Astrocyte (in vitro differentiated cells and primary cell): ENCODE measurements at places on chromosomes 7 and 10.

GRCh38 chr7:21911341-21911875 is 34.3 kb downstream of the CDCA7L start:
- no peak overlapping the region for H3K4me3 ChIP-seq
- DNase-seq: peak; percentile 67
- H3K27ac ChIP-seq: no peak overlapping the region
- no peaks in the 10 kb centered on the region for H3K4me1 ChIP-seq

DNA sequence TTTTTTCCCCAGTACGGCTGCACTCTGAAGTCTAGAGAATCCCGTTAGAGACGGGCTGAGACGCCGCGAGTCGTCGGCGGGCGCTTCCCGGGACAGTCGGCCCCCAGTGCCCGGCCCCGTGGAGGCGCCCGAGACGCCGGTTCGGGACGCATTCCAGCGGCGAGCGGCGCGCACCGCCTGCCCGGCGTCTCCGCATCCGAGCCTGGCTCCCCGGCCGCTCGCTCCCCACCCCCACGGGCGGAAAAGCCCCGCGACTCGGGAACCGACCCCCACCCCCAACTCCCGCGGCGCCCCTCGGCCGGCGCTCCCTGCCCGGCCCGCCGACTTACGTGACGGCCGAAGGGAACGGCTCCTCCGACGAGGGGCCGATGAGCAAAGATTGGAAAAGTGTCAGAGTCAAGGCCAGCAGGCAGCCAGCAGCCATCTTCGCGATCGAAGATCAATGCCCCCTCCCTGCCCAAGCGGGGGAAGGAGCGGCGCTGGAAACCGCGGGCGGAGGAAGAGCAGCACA is 486 bp downstream of the CACNA2D1 start:
- no peak for DNase-seq
- H3K4me1 ChIP-seq: peaks cover 11% of the 10 kb centered on the region
- no peaks in the 10 kb centered on the region for H3K27me3 ChIP-seq
- peak overlapping the region; percentile 83 for H3K27ac ChIP-seq

DNA sequence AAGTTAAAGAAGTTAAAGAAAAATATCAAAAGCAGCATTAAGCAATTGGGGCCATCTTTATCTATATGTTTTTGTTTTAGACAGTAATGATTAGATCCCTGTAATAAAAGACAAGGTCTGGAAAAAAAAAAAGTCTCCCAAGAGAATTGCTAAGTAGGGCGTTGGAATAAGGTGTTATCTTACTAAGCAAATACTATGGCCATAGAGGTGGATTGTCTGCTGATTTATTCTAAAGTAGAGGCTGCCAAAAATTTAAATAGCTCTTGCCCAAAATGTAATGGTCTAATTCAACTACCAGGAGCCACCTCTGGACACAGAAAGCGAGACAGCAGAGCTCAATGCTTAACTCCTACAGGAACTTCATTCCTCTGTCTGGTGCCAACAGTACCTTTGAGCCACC is 71.6 kb downstream of the HERPUD2 start:
- no peak overlapping the region for H3K4me3 ChIP-seq
- H3K4me1 ChIP-seq: no peaks in the 10 kb centered on the region
- H3K27me3 ChIP-seq: no peaks in the 10 kb centered on the region

DNA sequence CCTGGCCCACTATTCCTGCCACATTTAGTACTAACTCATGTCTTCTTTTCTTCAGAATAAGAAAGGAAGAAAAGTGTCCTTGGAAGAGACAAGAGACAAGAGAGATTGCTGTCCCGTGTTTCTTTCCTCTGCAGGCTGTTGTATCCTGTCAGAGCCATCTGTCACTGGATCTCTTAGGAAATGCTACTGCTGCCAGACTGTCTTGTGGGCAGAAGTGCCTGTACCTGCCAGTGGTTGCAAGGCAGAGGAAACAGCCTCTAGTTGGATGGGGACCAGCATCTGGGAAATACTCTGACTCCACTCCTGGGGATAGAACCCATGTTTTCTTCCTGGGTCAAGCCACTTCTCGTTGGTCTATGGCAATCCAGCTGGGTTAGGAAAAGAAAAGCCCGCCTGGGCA is 16.7 kb upstream of the MAP3K8 start:
- DNase-seq: no peak
- no peaks in the 10 kb centered on the region for H3K27me3 ChIP-seq
- no peaks in the 10 kb centered on the region for H3K36me3 ChIP-seq

GRCh38 chr7:45874408-45875131 is 1.7 kb upstream of the CCDC201 start:
- H3K27me3 ChIP-seq: no peaks in the 10 kb centered on the region
- peak overlapping the region; percentile 64 for H3K27ac ChIP-seq
- H3K4me3 ChIP-seq: no peak overlapping the region
- H3K36me3 ChIP-seq: no peaks in the 10 kb centered on the region
- H3K4me1 ChIP-seq: peaks cover 11% of the 10 kb centered on the region

GRCh38 chr7:138512092-138512858 is 52.2 kb downstream of the TRIM24 start:
- peaks cover 3% of the 10 kb centered on the region for H3K36me3 ChIP-seq
- no peak overlapping the region for H3K4me3 ChIP-seq
- no peaks in the 10 kb centered on the region for H3K4me1 ChIP-seq
- no peak for DNase-seq
- H3K27ac ChIP-seq: no peak overlapping the region

- DNase-seq: no peak
- H3K27me3 ChIP-seq: no peaks in the 10 kb centered on the region
- H3K36me3 ChIP-seq: no peaks in the 10 kb centered on the region
- no peak overlapping the region for H3K4me3 ChIP-seq
Measured at GRCh38 chr10:73900064-73900463, 10.9 kb upstream of the PLAU start.

- peaks cover 8% of the 10 kb centered on the region for H3K27me3 ChIP-seq
- DNase-seq: no peak
- H3K4me3 ChIP-seq: no peak overlapping the region
- H3K27ac ChIP-seq: no peak overlapping the region
- peaks cover 8% of the 10 kb centered on the region for H3K4me1 ChIP-seq
Measured at GRCh38 chr10:75764974-75765788, 333.8 kb downstream of the LRMDA start.

DNA sequence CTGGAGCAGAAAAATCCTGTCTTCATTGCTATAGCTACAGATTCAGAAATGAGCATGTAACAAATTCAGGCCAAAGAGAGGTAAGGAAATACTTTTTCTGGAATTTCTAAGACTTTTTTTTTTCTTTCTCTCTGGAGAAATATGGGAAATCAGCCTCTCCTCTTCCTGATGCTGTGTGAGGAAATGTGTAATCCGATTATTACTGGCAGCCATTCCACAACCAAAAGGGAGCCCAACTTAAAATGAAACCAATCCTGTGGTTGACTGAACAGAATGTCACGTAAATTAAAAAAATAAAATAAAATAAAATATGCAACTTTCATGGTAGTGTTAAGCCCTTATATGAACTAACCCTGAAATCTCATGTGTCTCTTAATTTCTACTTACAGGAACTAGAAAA is 10.7 kb upstream of the POT1 start:
- no peaks in the 10 kb centered on the region for H3K4me1 ChIP-seq
- no peak overlapping the region for H3K4me3 ChIP-seq
- H3K27ac ChIP-seq: no peak overlapping the region
- DNase-seq: no peak
